ENCODE measurements at places on chromosomes 6 and 20.

- no peak for DNase-seq
Observed at GRCh38 chr20:4181956-4182945, 166.9 kb upstream of the RNF24 start.

DNA sequence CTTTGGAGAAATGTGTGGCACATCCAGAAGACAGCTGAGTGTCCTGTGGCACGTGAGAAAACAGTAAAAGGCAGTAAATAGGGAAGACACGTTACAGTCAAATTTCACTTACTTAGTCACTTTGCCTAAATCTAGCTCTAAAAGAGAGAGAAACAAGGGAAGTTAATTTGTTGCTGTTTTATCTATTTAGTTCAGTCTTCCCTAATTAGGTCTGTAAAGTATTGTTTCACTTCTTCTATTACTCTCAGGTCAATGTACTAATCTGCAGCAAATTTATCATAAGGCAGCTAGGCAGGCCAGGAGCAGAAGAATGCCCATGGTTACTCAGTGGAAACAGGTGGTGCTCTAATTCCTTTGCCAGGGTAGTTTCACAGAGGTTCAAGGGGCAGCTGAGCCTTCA is 124.3 kb upstream of the CNR1 start:
- DNase-seq: peak; percentile 44

DNA sequence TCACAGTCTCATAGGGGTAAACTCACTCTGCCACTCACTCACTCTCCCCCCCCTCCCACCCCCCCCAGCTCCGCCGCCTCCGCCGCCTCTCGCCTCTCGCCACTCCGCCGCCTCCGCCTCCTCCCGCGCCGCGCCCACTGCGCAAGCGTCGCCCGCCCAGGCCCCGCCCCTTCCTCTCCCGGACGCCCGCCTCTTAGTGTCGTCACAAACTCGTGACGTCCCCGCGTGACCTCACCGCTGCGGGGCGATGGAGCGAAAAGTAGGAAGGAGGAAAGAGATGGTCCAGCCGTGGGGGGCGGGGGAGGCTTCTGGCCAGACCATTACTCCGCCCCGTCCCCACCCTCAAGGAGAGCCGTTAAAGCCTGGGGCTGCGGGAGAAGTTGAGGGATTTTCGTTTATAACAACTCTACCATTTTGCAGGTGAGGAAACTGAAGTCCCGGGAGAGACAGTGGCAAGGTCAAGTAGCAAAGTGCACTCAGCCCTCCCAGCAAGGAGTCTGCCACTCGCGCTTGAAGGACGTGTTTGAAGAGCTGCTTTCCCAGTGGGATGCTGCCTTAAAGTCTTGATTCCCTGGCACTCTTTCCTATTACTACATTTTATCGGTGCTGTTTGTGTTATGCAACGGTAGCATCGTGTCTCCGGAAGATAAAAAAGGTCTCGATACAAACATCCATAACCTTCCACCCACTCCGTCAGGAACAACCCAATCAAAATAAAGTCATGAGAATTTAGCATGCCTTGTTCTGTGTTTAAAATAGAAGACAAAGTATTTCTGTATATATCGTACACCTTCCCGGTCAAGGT is at the start of gene ILRUN:
Gene ILRUN, minus strand, starts transcription at position 29 of the 805 bp plus-strand sequence. CDS start 164 bp downstream, outside the sequence.
- peak; percentile 95 for DNase-seq

DNA sequence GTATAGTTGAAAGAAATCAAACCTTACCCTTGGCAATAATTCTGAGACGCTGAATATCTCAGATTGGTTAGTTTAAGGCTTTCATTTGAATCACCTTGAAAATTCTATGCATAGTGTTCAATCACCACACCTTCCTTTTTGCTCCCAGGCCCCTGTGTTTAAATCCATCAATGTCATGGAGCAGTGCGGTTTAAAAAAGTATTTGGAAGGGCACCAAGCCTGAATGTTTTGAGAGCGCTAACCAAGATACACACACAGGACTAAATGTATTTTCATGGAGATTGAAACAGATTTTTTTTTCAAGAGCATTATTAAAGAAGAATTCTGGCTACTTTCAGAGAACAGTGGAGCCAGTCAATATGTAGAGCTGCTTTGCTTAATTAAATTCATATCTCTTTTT is 195.7 kb downstream of the CENPW start:
- DNase-seq: no peak

- DNase-seq: no peak
Observed at GRCh38 chr6:135796643-135797305, 54.7 kb upstream of the PDE7B start.

- DNase-seq: no peak
Observed at GRCh38 chr20:19783966-19784401, 25.9 kb downstream of the RIN2 start.

DNA sequence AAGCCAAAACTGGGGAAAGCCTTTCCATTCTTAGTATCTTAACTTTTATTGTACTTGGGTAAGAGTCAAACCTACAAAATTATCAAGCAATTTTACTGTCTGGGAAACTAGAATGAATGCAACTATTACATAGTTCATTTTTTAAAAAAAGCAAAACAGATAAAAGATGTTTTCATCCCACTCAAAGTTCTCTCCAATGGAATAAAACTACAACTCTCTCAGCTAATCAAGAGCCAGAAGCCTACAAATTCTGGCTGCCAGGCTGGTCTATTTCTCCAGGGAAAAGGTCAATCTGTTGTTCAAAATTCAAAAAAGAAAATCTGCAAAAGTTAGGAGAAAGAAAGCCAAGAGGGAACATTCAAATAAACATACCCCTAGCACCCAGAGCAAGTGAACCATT is 56.2 kb downstream of the COL12A1 start:
- DNase-seq: no peak

GRCh38 chr6:114989279-114989964 is 646.6 kb upstream of the HS3ST5 start:
- peak; percentile 13 for DNase-seq

DNA sequence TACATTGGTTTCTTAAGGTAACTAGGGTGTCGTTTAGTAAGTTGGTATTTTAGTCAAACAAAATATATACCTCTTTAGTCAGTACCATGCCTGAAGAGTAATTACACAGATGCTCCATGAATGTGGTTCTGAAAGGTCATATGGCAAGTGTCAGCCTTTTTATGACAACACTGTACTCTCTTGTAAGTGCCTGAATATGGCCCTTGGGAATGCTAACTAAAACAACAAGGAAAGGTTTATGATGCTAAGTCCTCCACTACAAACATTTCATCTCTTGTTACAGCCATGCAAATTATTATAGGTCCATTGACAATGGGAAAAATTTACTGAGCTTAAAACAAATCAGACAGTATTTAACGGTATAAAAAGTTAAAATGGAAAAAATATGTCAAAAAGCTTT is 39.0 kb upstream of the SUPT3H start:
- no peak for DNase-seq

All from GM06990 (cell line).